ENCODE measurements at places on chromosomes 6 and 20.

- no peak for DNase-seq
Measured at GRCh38 chr20:17951323-17951722, 17.3 kb downstream of the SNX5 start.

DNA sequence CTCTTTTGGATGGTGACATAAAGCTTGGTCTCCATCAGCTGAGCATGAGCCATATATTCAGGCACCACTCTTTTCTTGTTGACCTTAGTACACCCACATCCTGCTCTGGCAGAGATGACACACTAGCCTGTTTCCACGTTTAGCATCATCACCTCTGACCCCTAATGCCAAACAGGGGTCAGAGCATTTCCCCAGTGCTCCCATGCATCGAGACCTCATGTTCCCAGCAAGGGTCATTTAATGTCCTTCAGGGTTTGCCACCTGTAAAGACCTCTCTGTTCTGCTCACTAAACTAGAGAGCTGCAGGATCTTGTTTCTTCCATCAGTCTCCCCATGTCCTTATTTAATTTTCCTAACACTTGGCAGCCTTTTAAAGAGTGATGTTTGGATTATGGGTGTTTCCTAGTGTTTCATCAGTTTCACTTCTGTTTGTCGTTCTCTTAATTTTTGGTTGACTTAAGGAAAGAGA is 97.5 kb downstream of the AIG1 start:
- no peak for DNase-seq

DNA sequence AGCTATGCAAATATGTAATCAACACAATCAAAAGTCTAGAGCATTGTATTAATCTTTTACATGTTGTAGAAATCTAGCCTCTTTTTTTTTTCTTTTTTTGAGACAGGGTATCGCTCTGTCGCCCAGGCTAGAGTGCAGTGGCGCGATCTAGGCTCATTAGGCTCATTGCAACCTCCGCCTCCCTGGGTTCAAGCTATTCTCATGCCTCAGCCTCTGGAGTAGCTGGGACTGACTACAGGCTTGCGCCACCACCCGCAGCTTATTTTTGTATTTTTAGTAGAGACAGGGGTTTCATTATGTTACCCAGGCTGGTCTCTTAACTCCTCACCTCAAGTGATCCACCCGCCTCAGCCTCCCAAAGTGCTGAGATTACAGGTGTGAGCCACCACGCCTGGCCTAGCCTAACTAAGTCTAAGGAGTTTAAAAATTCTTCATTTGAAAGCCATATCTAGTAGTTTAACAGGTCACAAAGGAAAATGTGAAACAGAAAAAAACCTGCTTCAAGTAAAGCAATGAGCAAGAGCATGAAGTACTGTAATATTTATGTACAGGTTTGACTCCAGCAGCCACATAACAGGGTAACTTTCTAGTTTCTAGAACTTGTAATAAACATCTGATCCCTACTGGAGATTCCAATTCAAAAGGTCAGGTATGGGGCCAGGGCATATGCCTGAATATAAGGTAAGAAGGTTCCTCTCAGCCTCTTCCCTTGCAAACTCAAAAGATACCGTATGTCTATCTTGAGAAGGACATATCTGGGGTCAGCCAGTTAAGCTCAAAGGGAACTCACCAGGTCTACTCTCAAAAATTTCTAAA is 4.4 kb downstream of the CPNE1 start:
- DNase-seq = no peak

GRCh38 chr6:155041741-155042279 is 46.7 kb downstream of the TIAM2 start:
- no peak for DNase-seq

DNA sequence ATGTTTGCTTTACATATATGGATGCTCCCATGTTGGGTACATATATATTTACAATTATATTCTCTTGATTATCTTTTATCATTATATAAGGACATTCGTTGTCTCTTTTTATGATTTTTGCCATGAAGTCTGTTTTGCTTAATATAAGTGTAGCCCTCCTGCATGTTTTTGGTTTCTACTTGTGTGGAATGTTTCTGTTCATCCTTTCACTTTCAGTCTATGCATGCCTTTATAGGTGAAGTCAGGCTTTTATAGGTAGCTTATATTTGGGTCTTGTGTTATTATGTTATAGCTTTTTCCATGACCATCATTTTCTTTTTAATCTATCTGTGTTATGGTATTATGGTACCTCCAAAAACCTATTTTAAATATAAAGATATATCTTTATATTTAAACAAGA is 612.5 kb upstream of the HS3ST5 start:
- DNase-seq = no peak

DNA sequence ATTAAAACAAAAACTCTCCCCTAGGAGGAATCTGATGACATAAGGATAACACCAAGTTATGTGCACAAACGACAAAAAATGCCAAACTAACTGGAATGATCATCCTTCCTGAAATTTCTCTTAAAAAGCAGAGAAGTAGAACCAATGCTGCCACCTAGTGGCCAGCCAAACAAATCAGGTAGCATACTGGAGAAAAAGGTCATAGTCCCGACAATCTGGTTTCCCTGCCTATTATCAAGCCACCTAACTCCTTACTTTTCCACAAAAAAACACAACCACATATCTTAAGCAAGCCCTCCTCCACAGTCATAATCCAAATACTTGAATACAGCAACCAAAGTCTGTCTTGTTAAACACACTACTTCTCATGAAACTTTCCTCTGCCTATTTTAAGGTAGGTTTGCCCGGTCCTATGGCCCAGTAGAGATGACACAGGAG is 5.3 kb downstream of the OARD1 start:
- peak; percentile 7 for DNase-seq

GRCh38 chr6:31355583-31355948 is 1.4 kb downstream of the HLA-B start:
- no peak for DNase-seq

DNA sequence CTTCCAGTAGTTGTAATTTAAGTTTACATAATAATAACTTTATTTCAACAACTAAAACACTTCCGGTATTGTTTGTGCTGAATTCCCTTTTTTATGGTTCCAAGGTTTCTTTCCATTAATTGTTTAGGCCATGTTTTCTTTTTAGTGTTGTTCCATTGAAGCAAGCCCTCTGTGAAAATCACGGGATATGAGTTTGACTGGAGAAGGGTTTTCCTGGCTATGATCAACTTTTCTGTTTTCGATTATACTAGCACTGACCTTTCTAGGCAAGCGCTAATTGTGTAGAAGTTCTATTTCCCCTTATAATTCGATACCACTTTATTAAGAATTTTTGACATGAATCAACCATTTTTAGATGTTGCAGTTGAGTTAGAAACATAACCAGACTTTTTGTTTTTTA is 2.4 kb downstream of the LAMA2 start:
- no peak for DNase-seq

- DNase-seq = no peak
Measured at GRCh38 chr6:44307217-44307616, 5.9 kb downstream of the AARS2 start.

- no peak for DNase-seq
Measured at GRCh38 chr20:34543463-34544056, 15.0 kb upstream of the MAP1LC3A start.

DNA sequence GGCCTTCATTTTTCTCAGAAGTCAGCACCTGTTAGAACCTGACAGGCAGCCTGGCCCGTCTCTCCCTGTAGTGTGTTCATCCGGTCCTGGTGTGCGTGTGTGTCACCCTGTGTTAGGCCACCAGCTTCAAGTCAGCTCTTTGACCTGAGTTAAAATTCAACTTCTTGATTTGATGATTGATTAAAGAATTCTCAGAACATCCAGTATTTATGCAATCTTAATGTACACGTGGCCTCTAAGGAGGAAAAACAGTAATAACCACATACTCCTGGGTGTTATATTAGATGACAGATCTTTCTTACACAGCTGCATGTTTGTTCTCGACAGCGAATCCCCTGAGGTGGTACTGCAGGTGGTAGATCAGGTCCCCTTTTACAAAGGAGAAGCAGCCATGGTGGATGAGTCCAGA is 19.1 kb upstream of the TMEM217 start:
- no peak for DNase-seq

DNA sequence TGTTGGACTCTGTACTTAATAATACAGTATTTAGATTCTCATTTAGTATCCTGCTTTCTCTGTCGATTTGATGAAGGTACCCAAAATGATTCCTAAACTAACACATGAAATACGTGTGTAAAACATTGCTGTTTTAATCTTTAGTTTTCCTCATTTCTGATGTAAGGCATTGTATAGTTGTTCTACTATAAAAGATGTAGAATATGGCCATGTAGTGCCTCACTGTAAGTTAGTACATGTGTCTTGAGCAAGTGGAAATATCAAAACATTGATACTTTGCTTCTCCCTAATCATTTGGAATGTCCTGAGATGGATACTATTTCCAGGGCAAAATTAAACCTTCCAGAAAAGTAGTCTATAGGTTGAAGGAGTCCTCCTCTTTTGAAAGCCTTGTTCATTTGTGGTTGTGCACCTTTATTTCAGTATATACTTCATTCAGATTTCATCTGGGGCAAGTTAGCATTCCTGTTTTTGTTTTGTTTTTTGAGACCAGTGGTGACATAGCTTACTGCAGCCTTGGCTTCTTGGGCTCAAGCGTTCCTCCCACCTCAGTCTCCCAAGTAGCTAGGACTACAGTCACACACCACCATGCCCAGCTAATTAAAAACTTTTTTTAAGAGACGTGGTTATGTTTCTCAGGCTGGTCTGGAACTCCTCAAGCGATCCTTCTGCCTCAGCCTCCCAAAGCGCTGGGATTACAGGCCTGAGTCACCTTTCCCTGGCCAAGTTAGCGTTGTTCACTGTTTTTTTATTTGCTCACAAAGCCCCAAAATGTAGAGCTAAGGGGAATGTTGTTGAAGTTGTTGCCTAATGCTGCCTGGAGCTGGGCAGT is 11.6 kb downstream of the SRSF3 start:
- DNase-seq = no peak

DNA sequence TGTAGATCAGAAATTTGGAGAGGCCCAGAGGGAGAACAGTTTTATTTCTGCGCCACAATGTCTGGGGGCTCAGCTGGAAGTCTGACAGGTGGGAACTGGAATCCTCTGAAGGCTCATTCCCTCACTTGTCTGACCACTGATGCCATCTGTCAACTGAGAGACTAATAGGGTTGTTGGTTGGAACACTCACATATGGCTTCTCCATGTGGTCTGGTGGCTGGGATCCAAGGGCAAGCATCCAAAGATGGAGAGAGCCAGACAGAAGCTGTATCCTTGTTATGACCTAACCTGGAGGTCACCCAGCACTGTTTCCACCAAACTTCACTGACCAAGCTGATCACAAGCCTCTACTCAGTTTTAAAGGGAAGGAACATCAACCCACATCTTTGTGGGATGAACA is 117.9 kb upstream of the AKAP12 start:
- DNase-seq = no peak

DNA sequence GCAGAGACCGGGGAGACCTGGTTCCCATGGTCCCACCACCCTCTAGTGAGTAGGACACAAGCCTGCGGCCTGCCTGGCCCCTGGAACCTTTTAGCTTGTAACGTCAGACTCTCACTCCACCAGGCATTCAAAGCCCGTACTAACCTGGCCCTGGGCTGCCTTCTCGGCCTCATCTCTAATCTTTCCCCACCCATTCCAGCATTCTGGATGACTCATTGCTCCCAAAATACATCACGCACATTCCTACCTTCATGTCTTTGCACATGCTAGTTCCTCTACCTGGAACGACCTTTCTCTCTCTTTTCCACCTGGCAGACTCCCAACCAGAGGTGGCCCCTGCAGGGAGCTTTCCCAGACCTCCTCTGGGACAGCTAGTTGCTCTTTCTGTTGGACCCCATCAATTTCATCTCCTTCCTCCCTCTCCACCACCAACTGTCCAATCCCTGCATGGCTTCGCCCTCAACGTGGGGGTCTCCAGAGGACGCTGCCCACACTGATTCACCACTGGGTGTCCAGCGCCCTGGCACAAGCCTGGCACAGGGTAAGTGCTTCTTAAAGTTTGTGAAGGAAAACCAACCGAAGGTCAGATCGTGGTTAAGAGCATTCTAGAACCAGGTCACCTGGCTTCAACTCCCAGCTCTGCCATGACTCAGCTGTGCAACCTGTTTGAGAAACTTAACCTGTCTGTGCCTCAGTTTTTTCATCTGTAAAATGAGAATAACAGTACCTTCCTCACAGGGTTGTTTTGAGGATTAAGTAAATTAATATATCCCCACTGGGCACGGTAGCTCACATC is 35.2 kb downstream of the JPH2 start:
- no peak for DNase-seq

DNA sequence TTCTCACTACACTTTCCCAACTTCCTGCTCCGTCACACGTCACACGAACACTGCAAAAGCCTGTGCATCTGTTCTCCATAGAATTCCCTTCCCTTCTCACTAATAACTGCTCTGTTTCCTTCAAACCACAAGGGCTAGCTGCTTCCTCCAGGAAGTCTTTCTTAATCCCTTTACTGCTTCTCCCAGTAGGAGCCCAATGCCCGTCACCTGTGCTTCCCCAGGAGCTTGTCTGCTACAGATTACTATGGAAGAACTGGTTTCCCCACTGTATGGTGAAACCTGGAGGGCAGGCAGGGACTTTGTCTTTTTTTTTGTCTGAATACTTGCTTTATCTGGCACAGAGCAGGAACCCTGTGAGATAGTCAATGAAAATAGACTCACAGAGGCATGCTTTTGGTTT is 444.7 kb upstream of the MAP3K7 start:
- DNase-seq = no peak

DNA sequence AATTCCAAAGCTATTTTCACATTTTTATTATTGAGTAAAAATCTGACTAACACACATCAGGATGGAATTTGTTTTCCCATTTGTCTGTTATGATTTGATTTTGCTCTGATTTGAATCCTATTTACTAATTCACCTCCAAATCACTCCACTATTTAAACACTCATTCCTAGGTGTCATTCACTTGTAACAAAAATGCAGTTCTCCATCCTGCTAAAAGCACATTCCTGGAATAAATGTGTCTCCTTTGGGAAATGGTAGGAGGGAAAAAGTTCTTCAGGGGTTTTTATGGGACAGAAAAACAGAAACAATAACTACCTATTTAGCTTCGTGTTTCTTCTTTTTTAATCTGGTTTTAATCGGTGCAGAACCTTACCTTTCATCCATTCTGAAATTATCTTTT is 494.1 kb upstream of the CITED2 start:
- DNase-seq = no peak

GRCh38 chr6:149259753-149260152 is 57.8 kb upstream of the TAB2 start:
- no peak for DNase-seq

DNA sequence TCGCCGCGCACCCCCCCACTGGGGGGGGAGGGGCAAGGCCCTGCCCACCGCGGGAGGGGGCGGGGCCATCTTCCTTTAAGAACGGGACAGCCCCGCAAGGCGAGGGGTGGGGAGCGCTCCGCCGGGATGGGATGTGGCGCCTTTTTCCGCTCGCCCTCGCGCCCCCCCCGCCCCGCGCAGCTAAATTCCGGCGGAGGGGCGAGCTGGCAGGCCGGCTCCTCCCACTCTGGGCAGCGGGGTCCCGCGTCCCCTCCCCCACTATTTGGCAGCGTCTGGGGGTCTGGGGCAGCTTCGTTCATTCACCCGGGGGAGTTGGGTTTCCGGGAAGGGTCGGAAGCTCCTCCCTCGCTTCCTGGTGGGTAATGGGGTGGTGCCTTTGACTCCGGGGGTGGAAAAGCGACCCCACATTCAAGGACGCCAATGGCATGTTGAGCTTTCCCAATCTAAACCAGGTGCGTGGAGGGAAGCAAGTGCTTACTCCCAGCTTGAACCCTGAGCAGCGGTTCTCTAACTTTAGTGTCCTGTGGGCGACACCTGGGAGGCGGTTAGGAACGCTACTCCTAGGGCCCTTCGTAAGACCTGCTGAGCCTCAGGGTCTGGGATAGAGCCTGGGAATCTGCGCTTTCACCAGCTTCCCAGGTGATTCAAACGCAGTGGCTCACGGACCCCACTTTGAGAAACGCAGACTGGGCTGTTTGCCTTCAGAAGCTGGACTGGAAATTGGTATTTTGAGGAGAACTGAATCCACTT is 927 bp downstream of the ASXL1 start:
- peak; percentile 65 for DNase-seq
